NCI-H1417 treated with DMSO at 0.1 percent for 48 hours (cell line): ENCODE measurements at places on chromosomes 16 and 17.

DNA sequence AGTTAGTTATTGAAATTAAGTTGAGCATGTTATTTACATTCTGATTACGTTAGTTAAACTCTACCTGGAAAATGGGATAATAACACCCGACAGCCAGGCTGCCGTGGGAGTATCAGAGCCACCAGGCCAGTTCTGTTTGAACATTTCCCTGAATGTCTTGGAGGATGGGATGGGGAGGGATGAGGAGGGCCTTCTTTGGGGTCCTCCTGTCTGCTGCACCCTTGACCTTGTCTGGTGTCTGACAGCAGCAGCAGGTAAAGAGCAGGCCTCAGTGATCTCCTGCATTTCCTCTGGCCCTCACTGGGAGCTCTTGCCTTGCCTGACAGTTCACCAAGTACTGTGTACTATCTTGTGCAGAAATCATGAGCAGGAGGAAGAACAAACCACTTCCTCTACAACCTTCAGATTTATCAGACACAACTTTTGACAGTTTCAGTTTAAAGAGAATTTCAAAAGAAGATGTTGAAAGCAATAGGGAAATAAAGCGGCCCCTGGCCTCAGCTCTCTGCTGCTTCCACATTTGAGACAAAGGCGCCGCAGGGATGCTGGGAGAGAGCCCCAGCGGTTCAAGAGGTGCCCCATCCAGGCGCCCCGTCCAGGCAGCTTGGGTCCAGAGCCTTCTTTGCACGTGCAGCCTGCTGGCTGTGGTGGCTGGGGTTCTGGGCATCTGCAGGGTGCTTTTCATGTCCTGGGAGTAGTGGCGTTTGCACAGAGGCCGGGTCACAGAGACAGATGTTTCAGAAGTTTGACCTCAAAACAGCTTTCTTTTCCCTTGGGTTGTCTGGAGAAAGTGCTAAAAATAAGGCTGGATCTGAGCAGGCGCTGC lies 25.3 kb downstream of the CMIP start:
- DNase-seq: no peak

DNA sequence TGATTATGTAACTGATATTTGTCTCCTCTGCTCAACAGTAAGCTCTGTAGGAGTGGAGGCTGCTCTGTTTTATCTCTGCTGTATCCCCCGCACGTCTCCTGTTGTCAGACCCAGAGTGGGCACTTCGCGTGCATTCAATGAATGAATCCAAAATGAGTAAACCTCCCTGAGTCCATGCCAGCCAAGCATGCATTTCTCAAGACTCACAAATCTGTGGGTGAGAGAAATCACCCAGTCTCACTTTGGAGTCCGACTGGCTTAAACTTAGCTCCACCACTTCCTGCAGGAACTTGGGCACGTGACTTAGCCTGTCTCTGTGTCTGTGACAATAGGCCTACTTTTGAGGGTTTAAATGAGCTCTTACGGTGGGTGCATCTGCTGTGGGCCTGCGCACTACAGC lies 3.7 kb downstream of the PNPO start:
- no peak for DNase-seq

- DNase-seq: no peak
Measured at GRCh38 chr17:76467366-76467765, at the start of gene AANAT. AANAT (plus strand) TSS chr17:76467603; CDS start chr17:76468747, 1,144 bp downstream.

GRCh38 chr17:45031231-45032173 lies 19.9 kb downstream of the DCAKD start:
- no peak for DNase-seq

DNA sequence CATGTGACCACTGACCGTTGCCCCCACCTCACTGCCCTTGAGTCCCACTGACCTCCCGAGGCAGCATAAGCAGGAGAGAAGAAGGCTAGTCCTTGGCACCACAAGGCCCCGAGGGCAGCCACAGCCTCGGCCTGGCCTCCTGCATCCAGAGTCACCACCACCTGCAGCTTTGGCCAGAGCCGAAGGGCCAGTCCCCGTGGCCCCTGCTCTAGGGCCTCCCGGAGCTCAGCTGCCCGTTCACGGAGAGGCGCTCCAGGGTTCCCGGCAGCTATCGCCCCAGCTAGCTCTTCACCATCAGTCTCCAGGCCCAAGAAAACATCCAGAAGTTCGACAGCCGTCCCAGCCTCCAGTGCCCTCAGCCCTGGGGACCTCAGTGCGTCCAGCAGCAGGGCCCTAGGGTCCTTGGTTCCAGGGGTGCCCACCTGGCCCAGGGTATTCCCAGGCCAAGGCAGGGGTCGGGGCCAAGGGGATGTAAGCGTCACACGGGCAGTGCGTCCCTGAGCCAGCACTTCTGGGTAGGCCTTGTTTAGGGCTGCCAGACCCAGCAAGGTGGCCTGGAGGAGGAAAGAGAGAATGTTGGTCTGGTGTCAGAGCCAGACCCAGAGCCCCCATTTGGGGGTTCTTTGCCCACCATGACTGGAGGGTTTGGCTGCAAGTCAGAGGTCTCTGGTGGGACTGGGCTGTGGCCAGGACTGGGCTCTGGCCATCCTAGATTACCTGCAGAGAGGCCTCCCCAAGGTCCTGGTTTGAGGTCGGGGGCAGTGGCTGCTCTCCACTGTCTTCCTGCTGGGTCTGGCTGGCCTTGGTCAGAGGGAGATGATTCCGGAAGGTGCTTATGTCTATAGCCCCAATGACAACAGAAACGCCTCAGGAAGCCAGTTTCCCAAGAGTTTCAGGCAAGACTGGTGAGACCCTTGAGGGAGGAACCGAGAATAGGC lies 1.8 kb downstream of the GHDC start:
- DNase-seq: no peak

- no peak for DNase-seq
Measured at GRCh38 chr16:84913315-84913714, 93.5 kb downstream of the CRISPLD2 start.

DNA sequence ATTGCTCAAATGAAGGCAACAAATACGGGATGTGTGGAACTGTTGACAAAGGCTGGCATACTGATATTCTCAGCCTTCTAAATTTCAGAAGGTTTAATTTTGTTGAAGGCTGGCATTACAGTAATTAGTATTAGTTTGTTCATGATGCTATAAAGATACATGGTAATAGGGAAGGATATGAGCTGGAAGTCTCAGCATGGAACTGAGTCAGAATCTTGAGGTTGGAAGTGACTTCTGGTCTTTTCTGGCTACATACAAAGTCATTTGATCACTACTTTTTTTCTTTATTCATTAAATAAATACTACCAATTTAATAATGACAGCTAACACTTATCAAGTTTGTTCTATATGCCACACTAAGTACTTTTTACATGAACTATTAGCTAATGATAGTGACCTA lies 22.6 kb downstream of the RABEP1 start:
- no peak for DNase-seq

GRCh38 chr16:86089334-86089900 lies 190.5 kb downstream of the IRF8 start:
- DNase-seq: no peak

GRCh38 chr16:28292731-28293600 lies 641 bp downstream of the SBK1 start:
- peak; percentile 21 for DNase-seq

DNA sequence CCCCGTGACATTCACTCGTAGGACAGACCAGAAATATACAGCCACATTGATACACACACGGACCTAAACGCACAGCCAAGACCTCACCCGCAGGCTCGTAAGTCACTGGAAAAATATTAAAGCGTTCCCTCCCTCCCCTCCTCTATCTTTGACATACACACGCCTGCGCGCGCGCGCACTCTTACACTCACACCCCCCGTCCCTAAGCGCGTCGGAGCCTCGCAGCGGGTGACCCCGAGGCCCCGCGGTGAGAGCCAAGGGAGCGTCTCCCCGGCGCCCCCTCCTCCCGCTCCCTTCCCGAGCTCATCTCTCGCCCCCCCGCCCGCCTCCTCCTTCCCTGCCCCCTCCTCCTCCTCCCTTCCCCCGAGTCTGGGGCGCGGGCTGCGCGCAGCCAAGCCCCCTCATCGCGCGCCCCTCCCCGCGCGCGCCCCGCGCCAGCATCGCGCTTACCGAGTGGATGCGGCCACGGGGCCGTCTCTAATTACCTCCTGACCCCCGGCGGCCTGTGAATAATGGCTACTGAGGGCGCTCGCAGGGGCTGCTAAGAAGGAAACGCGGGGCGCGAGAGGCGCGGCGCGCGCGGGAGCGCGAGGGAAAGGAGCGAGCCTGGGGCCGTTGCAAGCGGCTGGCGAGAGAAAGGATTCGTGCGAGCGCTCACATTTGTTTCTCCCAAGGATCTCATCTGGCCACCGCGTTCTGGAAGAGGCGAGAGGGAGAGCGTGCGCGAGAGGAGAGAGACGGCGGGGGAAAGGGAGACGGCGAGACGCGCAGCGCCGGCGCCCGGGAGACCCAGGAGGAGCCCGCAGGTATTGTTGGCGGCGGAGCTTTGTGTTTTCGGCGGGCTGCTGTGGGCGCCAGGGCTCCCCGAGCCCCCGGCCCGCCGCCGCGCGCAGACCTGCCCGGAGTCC lies 42.4 kb downstream of the RAI1 start:
- DNase-seq: peak; percentile 2

DNA sequence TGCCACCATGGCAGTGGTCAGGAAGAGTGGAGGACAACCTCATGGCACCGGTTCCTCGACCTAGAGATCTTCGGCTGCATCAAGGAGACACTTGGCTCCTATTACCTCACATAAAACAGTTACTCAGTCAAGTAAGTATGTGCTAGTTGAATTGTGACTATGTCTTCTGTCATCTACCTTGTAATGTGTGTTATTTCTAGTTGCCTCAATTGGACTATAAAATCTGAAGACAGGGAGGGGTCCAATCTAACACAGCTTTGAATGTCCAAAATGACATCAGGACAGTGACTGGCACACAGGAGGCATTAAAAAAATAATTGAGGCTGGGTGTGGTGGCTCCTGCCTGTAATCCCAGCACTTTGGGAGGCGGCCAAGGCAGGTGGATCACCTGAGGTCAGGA lies 17.2 kb downstream of the C16orf86 start:
- DNase-seq: no peak

GRCh38 chr16:11347831-11348230 lies 2.6 kb downstream of the RMI2 start:
- DNase-seq: no peak

GRCh38 chr17:69577098-69577497 lies 162.6 kb downstream of the MAP2K6 start:
- no peak for DNase-seq

- DNase-seq: no peak
Measured at GRCh38 chr17:69486779-69487637, 72.5 kb downstream of the MAP2K6 start.

GRCh38 chr16:85550422-85550864 lies 62.7 kb upstream of the GSE1 start:
- no peak for DNase-seq

- peak; percentile 42 for DNase-seq
Measured at GRCh38 chr17:82490512-82491195, 28.9 kb upstream of the FOXK2 start.

DNA sequence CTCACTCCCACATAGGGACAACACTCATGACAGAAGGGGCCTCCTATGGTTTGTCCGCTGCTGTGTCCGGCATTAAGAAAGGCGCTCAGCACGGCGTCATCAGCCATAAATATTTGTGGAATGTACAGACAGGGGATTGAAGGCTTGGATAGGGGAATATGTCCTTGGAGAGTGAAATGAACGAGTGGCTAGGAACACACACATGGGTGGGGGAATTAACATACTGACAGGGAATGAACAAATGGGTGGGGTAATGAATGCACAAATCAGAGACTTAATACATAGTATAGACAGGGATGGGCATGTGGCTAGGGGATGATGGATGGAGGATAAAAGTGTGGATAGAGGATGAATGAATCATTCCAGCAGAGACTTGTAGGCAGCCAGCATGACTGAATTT lies 154.0 kb upstream of the HSBP1 start:
- no peak for DNase-seq

DNA sequence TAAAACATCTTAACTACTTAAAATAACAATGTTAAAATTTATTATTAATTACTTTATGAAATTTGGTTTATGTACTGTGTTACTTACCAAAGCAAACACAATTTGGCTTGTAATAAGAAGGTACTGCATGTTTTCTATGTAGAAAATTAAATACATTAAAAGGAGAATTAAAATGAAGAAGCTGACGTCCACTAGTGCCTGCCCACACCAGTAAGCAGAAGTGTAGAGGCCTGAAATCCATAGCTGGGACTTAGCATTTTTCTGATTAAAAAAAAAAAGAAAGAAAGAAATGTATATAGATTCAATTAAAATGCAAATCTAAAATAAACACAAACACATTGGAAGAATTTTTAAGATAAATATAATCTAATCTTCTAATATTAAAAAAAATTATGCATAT lies 35.8 kb upstream of the ABCA9 start:
- no peak for DNase-seq

GRCh38 chr16:68289621-68290329 lies 21.0 kb downstream of the SLC7A6OS start:
- no peak for DNase-seq

DNA sequence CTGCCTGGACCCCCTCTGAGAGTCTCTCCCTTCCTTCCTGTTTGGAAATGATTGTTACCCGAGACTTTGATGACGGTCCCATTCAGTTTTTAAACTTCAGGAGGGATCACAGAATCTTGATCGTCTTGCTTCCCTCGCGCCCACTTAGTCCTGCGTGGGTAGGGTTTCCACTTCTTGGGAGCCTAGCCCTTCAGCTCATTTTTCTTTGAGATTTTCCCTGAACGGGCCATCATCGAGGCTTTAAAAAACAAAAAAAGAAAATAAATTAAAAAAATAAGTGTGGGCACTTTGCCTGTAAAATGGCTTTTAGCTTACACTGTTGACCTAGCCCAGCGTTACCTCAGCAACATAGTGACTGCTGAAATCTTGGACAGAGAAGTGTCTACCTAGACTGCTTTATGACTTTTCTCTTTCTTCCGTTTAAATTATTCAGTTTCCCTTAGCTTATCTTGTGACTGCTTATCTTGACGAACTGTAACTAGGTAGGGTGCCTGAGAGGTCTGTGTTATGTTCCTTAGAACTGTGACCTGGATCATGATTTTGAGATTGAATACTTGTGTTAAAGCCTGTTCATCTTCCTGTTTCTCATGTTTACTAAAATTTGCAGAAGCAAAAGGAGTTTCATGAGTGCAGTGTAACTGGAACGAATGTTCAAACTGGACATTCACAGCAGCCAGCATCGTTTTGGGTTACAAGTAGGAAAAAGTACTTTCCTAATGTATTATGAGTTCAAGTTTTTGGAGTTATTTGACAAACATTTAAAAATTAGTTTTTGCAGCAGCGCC lies 874 bp downstream of the WWP2 start:
- no peak for DNase-seq

DNA sequence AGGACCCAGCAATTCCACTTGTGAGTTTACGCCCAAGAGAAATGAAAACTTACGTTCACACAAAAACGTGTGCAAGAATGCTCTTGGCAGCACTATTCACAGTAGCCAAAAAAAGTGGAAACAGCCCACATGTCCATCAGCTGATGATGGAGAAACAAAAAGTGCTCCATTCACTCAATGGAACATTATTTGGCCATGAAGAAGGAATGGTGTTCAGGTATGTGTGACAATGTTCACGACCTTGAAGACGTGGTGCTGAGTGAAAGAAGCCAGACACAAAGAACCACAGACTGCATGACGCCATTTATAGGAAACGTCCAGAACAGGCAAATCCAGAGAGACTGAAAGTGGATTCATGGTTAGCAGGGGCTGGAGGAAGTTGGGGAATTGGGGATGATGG lies 84.9 kb downstream of the ZDHHC7 start:
- DNase-seq: no peak

- DNase-seq: no peak
Measured at GRCh38 chr16:6131526-6132050, 1034.0 kb upstream of the EEF2KMT start.

- no peak for DNase-seq
Measured at GRCh38 chr16:23294260-23294659, 7.8 kb upstream of the SCNN1B start.
